ENCODE measurements at places on chromosomes 1 and 21.

GRCh38 chr1:22517956-22518355 is 45.3 kb upstream of the EPHA8 start:
- no peak for DNase-seq

DNA sequence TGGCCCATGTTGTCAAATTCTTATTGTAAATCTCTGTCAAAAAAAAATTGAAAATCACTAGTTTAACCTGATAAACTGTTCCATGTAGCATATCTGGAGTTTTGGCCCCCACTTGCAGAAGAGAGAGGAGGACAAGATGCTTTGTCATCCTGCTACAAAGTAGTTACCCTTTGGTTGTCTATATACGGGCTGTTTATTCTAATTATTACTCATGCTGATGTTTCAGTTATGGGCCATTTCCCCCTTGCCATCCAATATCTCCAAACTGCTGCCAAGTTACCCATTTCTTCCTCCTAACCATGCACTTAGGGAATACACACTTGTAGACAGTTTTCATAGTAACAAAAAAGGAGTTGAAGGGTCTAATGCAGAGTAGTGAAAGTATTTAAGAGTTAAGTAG is 22.6 kb downstream of the STX12 start:
- no peak for DNase-seq

GRCh38 chr1:86239894-86240293 is 83.3 kb upstream of the COL24A1 start:
- DNase-seq = no peak

- no peak for DNase-seq
Observed at GRCh38 chr1:77010937-77011336, 143.7 kb downstream of the ST6GALNAC5 start.

DNA sequence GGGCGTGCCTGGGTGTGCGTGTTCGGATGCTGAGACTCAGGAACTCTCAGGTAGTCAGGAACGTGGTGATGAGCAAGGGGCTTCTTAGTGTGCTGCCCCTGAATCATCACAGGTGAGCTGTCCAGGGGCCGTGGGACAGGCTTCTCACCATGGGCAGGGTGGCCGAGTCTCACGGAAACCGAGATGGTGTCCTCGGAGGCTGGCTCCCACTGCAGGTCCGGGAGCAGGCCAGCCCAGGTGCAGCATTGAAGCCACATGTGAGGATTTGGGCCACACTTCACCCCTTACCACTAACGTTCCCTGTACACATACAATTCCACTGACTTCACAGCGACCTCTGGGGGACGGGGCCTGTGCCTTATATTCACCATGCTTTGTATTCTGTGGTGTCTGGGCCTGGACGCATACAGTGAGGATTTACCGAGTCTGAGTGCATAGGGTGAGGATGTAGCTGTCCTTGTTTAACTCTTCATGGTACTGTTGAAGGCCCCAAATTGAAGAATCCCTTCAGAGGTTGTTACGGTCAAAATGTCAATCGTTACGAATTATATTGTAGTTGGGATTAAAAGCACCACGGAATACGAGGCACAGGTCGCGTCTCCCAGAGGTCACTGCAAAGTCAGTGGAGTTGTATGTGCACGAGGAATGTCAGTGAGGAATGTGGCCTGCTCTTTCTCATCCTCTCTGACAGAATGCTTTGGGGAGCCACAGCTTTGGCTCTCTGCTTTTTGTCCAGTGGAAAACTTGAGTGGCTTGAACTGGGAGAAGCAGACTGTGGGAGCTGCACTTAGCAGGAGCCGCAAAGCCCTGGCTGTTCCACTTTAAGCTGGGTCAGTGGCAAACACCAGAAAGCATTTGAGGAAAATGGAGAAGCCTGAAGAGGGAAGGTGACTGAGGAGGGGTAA is 95.3 kb downstream of the MTR start:
- DNase-seq = no peak

DNA sequence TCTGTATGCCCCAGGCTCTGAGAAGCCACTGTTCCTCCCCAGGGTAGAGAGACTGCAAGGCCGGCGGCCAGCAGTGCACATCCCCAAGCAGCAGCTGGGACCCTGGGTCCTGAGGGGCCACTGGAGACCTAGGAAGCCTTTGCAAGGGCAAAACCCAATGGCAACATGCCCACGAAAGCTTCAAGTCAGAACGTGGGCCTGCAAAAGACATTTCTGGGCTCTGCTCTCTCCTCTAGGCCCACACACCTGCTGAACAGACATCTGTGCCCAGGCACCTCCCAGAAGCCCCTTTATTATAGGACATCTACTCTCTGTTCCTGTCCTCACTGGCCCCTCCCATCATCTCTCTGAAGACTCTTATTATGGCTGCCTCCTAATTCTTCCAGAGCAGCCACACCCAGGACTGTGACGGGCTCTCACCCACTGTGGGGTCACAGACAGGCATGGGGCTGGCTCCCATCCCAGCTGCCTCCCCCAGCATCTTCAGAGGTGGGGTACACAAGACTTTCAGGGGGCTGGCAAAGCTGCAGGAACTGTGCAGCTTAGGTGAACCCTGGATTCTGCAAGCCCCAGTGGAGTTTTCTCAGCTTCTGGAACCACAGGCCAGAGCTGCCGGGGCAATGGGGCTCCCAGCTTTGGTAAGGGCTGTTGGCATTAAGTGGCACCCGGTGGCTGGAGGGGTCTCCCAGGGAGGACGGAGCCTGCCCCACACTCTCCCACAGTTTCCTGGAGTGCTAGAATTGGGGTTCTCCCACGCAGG is 12.6 kb downstream of the TRIM11 start:
- DNase-seq = no peak

GRCh38 chr1:227604446-227604845 is 41.1 kb downstream of the ZNF678 start:
- no peak for DNase-seq

DNA sequence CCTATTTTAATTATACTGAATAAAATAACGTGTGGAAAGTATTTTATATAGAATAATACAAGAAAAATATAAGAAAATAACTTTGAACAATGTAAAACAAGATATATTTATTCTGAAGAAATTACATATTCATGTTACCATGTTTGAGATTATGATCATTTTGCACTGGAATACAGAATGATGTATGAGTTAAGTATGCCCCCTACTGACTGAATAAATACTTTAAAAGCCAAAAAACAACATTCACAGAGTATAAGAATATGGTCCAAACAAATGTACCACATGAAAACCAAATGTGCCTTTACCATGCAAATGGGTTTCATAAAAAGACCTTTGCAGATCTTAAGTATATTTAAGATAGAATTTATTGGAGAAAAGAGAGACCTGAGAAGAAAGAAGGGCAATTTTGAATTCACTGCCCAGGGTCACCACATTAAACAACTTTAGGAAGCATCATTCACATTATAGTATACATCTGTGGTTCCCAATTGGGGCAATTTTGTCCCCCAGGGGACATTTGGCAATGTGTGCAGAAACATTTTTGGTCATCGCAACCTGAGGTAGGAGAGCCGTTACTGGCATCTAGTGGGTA is 136.6 kb upstream of the GFI1 start:
- DNase-seq = no peak

DNA sequence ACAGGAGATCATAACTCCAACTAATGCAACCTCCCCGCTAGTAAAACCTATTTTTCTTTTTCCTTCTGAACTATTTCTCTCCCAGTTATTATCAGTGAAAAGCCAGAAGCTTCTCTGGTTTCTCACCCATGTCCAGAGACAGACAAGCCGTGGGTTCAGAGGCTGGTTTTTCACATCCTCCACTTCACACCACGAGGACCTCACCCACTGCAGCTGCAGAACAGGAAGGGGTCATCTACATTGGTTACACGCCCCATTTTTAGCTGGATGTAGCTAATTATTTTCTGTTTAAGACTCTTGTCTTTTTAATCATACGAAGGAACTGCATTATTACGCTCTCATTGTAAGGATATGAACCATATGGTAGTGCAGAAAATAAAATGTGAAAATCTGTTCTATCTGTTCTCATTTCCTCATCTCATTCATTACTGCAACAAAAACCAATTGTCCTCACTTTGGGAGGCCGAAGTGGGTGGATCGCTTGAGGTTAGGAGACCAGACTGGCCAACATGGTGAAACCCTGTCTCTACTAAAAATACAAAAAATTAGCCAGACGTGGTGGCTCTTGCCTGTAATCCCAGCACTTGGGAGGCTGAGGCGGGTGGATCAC is 39.1 kb upstream of the CLDN14 start:
- no peak for DNase-seq

DNA sequence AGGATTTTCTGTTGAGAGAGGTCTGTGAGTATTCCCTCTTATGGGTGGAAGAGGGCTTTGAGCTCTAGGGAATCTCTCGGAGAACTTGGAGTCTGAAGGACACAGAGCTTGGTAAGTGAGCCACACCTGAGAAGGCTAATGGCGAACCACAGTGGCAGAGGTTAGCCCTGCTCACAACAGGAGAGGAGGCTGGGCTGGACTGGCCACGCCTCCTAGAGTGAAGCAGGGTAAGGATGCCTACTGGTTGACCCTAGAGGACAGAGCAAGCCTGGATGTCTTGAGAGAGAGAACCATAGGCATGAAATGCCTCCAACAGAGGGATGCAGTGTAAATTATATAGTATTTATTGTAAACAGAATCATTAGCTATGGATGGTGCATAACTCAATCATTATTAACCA is 232.6 kb downstream of the PCP4 start:
- DNase-seq = no peak

DNA sequence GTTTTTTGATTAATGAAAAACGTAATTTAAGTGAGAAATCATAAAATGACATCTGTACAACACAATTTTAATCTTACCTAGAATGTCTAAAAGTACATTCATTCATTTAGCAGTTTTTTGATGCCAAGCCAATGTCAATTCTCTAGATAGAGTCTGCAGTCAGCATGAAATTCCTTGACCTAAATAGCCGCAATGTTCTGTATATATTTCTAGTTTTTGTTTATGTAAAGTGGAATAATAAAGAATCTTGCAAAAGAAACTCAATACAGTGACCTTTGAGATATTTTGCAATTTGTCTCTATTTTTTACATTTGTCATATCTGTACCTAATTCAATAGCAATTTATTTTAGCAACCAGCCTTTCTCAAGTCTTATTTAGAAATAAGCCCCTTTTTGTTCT is 176.0 kb downstream of the ATP6V1G3 start:
- no peak for DNase-seq

DNA sequence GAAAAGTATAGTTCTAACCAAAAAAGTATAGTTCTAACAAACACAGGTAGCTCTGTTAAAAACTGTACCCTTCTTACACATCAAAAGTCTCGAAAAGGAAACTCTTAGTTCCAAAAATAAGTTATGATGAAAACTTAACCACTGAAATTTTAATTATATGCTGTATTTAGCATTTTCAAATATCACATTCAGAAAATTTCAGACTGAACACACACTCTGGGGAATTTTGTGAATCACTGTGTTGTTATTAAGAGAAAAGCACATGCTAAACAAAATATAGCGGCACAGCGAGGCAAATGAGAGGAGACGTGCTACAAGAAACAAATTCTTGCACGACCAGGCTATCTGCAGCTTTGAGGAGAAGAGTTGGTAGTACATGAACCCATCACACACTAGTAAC is 30.4 kb downstream of the VAV3 start:
- no peak for DNase-seq

DNA sequence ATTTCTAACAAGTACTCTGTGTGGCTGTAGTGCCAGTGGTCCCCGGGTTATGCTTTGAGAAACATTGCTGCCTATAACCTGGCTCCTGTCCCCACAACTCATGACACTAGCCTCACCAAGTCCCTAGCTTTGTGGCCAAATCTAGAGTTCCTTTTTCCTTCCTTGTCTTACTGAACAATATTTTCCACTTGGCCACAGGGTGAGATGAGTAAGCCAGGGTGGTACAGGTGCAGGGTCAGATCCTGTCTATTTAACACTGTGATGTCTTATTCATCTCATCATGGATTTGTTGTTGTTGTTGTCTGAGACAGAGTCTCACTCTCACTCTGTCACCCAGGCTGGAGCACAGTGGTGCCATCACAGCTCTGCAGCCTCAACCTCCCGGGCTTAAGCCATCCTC is 18.6 kb downstream of the ARMH1 start:
- DNase-seq = no peak

DNA sequence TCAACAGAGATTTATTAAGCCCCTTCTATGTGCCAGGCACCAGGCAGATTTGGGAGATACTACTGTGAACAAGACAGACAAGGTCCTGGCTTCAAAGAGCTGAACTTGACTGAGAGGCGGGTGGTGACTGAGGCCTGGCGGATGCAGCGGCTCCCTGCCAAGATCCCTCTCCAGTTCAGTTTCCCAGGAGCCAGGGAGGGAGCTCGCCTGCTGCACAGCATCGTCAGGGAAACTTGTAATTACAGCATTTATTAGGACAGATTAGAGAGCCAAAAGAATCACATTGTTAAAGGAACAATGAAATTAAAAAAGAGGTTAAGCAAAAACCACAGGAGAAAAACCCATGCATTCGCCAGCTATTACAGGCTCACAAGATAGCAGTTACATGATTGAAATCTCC is 55.3 kb downstream of the ETS2 start:
- no peak for DNase-seq

DNA sequence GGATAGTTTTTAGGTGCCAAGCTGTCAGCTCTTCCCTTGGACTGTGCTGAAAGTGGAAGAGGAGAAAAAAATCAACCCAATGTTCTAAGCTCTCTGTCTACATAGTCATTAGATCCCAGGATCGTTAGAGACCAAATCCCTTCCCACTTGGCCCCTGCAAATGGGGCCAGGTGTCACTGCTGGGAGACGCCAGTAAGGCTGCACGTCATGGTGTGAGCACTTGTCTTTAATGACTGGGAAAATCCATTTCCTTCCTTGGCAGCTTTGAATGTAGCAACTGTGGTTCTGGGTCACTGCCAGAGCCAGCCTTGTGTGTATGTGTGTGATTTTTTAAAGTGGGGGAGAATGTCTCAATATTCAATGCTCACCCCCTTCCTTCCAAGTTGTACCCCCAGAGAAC is 59.9 kb downstream of the MAN1C1 start:
- no peak for DNase-seq

DNA sequence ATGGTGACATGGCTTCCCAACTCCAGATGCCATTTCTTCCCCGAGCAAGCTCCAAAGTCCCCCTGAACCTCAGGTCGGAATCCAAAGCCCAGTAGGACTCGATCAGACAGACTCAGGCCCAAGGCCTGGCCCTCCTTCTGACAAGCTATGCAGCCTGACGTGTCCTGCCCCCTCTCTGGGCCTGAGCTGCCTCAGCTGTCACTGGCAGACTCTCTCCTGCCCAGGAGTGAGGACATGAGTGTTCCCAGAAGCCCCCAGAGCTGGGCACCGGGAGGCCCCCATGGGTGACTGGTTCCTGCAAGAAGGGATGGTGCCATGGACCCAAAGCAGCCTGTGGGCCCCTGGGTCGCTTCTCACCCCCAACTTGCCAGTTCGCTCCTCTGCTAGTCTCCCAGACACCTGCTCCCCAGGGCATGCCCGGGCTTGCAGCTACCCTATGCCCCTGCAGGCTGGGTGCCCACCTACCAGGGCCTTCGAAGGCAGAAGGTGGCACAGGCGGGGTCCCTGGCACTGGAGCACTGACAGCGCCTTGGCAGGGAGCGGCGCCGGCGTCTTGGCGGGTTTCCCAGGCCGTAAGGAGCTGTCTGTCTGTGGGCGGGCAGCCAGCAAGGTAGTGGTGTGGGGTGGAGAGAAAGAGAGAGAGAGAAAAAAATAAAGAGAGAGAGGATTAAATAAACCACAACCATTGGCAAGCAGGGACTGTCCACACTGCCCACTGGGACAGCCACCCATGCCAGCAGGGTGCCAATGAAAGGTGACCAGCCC is 2.3 kb downstream of the EDN2 start:
- DNase-seq = no peak
